HAP-1 (cell line): ENCODE measurements at places on chromosomes 11 and 22.

GRCh38 chr11:58433638-58434203 is 5.8 kb upstream of the OR5B2 start:
- DNase-seq, result no peak

- no peak for DNase-seq
Observed at GRCh38 chr11:114060392-114061047, 1.0 kb downstream of the ZBTB16 start.

- no peak for DNase-seq
Observed at GRCh38 chr11:120869516-120870011, 154.3 kb upstream of the TBCEL start.

- DNase-seq, result no peak
Observed at GRCh38 chr11:130330101-130330684, 15.5 kb upstream of the ZBTB44 start.

GRCh38 chr11:133697603-133698180 is 147.6 kb downstream of the SPATA19 start:
- no peak for DNase-seq

- no peak for DNase-seq
Observed at GRCh38 chr11:13857828-13858227, 104.7 kb upstream of the SPON1 start.

GRCh38 chr11:107864591-107864990 is 6.0 kb upstream of the SLC35F2 start:
- DNase-seq, result no peak

GRCh38 chr11:110182886-110183285 is 89.7 kb downstream of the ZC3H12C start:
- DNase-seq, result no peak

DNA sequence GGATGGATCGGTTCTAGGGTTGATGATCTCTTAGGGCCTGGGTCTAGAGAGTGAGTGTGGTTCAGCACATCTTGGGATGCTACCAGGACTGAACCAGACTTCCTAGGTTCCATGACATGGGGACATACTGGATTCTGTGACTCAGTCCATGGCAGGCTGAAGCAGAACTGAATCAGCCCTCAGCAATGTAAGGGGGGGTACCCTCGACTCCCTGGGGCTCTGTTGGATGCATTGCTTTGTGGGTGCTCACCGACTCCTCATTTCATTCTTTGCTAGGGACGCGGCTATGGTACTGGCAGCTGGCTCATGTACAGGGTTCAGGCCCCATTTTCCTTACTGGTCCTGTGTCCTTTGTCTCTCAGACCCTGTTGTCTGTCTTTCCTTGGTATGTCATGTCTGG is 733 bp upstream of the GRAMD1B start:
- no peak for DNase-seq
